Stimulated activated CD4-positive, alpha-beta T cell treated with anti-CD3 and anti-CD28 coated beads, Interleukin-2, amount 100 ng/mL, for 24 hours (primary cell): ENCODE measurements at places on chromosomes 12 and 14.

DNA sequence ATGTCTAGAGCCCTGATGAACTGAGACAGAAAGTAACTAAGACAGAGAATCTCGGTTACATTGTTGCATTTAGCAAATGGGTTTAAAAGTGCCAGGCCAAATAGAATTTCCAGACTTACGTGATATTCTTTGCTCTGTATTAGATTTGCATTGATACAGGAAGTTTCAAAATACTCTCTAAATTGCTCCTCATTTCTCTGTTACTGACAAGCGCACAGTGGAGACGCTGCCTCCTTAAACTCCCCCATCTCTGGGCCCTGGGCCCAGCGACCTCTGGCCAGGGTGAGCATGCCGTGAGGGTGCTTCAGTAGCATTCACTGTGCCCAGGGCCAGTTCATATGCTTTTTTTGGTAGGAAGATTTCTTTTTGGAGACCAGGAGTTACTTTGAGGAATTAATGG, 22.9 kb upstream of the EVL start:
- DNase-seq = no peak

- no peak for DNase-seq
Measured at GRCh38 chr12:99985129-99985570, 414 bp upstream of the ANKS1B start.

GRCh38 chr12:131900397-131900796, 6.0 kb downstream of the ULK1 start:
- no peak for DNase-seq

DNA sequence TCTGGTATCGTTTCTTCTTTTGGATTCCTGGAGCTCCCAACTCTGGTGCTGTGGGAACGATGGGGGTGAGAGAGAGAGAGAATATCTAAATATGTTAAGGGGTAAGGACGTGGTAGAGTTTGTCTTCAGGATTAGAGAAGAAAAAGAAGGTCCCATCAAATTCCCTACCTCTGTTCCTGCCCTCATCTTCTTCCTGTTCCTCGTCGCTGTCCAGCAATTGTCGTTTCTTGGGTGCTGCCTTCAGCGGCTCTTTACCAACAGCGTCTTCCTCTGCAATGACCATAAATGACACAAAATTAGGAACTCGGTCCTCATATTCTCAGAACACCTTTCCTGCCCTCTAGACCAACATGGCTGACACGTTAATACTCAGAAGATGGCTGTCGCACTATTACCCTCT, 31.5 kb downstream of the TIMELESS start:
- DNase-seq = no peak

DNA sequence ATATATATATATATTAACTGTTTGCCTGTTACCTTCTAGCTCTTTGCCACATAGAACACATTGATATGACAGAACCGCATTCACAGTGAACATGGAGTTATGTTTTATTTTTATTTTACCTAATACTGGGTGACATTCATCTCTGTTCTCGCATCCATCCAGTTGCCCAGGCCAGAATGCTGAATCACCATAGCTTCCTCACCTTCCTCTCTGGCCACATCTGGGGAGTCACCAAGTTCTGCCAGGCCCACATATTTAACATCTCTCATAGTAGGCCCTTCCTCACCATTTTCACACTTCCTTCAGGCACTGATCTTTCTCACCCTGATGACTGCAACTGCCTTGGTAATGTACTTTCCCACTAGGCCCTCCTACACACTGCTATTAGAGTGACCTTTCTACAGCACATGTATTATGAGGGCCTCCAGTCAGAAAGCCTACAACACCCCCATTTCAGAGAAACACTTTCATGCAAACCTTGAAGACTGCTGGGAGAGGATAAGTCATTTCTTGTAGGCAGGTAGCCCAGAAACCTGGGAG, 106.8 kb downstream of the LGR5 start:
- DNase-seq = no peak

DNA sequence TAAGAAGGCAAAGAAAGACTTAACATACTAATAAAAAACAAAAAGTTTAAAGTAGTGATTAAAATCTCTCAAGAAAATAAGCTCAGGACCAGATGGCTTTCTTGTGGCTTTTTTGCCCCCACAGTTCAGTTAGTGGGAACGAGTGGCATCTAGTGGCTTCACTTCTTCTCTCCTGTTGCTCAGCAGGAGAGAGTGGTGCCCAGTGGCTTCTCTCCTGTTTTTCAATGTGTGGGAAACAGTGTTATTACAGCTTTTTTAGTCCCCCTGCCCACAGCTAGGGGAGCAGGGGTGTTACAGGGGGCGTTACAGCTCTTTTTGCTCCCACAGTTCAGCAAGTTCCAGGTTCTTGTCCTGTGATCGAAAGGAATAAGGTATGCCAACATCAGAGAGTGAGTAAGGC, 135.2 kb downstream of the RERGL start:
- DNase-seq = no peak
